Subcutaneous preadipocyte (primary cell): ENCODE measurements at places on chromosomes 2 and 18. TPM values are rescaled to one million over a fixed set of nuclear protein-coding genes. Genes with fewer than 3 reads are reported as not detected.

The ARL6IP6 gene
- 23.7 and 25.4 TPM in 2 replicates for total RNA-seq

The ITM2C gene
- 15.4 and 18.4 TPM in 2 replicates for total RNA-seq

The FTCDNL1 gene
- 1.8 and 2.2 TPM in 2 replicates for total RNA-seq

The MYOM1 gene
- under 0.01 TPM in 2 replicates for total RNA-seq

The CYP27A1 gene
- 0.98 and 3.7 TPM in 2 replicates for total RNA-seq

The BCL2 gene
- 2.6 and 5.3 TPM in 2 replicates for total RNA-seq

The FER1L5 gene
- total RNA-seq: under 0.01 and 0.39 TPM in 2 replicates

The FHOD3 gene
- total RNA-seq: 1.1 and 1.6 TPM in 2 replicates

The FBXO11 gene
- 33.4 and 34.6 TPM in 2 replicates for total RNA-seq

The SP110 gene
- total RNA-seq: 8.4 and 17.3 TPM in 2 replicates

The TMEM198 gene
- 1.2 and 3.3 TPM in 2 replicates for total RNA-seq
